Upper lobe of left lung (tissue), 6 donors: ENCODE measurements at places on chromosomes 11 and 22.

DNA sequence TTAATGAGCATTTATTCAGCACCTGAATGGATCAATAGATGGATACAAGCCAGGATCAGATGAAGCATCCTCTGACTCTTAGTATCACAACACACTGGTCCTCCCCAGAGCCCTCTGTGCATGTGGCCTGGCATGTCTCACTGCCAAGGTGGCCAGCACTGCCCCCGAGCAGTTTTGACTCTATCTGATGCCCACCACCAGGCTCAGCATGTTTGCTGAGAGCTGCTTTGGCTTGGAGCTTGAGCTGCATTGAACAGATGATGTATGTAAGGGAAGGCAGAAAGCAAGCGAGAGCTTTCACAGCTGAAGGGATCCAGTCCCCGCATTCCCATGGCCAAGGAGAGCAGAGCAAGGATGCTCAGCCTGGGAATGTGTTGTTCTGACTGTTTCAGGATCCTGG lies 320.3 kb downstream of the BUD13 start:
- DNase-seq = no peak

- DNase-seq = no peak
These were observed 110.0 kb upstream of the SYN3 start for GRCh38 chr22:33167998-33168790.

DNA sequence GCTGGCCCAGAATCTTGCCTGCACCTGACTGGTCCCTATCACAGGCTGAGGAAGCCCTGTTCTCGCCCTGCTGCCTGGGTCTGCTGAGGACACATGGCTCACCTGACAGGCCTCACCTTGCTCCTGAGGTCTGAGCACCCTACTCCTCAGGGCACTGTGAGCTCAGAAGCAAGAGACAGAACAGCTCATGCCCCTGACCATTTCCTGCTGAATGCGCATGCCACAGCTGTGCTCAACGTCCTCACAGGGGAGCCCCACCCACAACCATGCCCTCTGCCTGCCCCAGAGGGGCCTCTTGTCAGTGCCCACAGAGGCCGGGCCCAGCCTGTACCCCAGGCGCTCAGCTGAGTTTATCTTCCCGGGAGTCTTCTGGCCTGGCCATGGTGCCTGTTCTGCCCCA lies 2.8 kb upstream of the TSPO start:
- peak; percentile 44 for DNase-seq

GRCh38 chr22:50568626-50569025 lies 5.9 kb upstream of the SYCE3 start:
- no peak for DNase-seq

- no peak for DNase-seq
These were observed 882 bp upstream of the MAP4K2 start for GRCh38 chr11:64803846-64804345.
